Central memory CD8-positive, alpha-beta T cell (primary cell): ENCODE measurements at places on chromosomes 7 and 10.

DNA sequence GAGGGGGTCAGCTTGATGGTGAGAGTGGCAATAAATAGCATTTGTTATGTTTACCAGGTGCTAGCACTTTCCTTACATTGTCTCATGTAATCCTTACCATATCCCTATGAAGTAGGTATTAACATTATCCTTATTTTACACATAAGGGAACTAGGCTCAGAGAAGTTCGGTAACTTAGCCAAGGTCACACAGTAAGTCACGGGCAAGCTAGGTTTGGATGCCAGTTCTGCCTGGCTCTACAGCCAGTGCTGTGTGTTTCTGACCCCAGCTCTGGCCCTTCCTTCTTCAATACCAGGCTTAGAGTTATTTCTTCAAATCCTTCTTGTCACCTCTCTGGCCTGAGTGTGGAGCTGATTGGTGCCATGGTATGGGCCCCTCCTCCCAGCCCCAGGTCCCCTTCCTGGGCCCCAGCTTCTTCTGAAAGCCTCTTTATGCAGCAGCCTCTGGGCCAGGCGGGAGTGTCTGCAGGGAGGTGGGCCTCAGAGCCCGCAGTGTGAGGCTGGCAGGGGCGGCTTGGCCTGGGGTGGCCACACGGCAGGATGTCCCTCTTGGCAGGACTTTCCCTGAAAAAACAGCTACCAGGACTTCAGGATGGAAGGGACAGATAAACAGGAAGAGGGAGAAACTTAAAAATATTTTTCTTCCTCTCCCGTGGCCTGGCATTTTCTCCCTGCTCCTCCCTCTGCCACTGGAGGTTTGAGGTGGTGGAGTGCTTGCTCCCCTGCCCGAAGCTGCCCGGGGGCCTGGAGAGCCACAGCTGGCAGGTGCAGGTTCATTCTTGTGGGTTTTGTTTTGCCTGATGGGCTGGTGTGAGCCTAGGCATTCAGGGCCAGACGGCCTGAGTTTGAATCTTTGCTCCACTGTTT, 20.6 kb downstream of the PALD1 start:
- peaks cover 30% of the 10 kb centered on the region for H3K27me3 ChIP-seq
- no peak for DNase-seq
- H3K36me3 ChIP-seq: no peaks in the 10 kb centered on the region
- no peak overlapping the region for H3K27ac ChIP-seq

GRCh38 chr10:28445516-28445915, 87.4 kb upstream of the WAC start:
- H3K27ac ChIP-seq: no peak overlapping the region
- H3K4me3 ChIP-seq: no peak overlapping the region
- H3K36me3 ChIP-seq: no peaks in the 10 kb centered on the region
- H3K27me3 ChIP-seq: peaks cover 36% of the 10 kb centered on the region

DNA sequence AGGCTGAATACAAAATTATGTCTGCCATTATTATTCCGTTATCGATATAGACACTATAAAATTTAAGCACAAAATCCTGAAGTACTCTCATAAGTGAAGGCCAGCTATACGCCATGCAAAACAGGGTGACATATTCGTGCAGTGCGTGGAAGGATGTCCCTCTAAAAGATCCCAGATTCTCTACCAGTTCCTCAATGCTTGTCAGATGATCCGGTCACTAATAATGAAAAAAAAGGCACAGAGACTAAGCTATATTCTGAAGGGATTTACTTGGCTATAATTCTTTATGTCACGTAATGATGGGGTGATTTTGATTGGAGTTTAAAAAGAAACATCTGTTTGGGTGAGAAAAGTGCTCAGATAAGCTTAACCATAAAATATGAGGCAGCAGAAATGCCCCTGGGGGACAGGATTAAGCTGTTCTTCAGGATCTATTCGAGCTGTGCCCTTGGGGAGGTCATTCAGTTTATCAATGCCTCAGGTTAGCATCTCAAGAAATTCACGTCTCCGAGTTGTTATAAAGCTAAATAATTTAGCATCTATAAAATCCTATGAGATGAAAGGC, 229.7 kb upstream of the PITRM1 start:
- H3K27ac ChIP-seq: no peak overlapping the region
- no peak overlapping the region for H3K4me3 ChIP-seq
- peaks cover 23% of the 10 kb centered on the region for H3K27me3 ChIP-seq
- H3K4me1 ChIP-seq: no peaks in the 10 kb centered on the region
- no peak for DNase-seq

DNA sequence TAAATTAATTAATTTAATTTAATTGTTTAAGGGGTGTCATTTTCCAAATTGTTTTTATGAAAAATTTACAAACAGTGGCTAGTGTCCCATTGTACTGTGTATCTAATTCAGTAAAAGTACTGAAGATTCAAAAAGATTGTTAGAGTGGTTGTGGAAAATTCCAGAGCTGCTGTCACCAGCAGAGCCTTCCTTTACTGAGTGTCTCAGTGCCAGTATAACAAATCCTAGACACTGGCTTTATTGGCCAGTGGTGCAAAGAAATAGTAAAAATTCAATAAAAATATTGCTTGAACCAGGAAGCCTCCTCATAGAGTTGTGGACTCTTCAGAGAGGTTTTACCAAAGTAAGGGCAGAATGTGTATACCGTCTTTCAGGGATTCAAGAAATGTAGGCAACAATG, 23.1 kb upstream of the HERPUD2 start:
- H3K36me3 ChIP-seq: no peaks in the 10 kb centered on the region
- H3K27me3 ChIP-seq: no peaks in the 10 kb centered on the region
- no peak overlapping the region for H3K27ac ChIP-seq
- no peak overlapping the region for H3K4me3 ChIP-seq
- DNase-seq: no peak

- no peaks in the 10 kb centered on the region for H3K4me1 ChIP-seq
- DNase-seq: no peak
- no peaks in the 10 kb centered on the region for H3K36me3 ChIP-seq
- no peak overlapping the region for H3K4me3 ChIP-seq
- peaks cover 30% of the 10 kb centered on the region for H3K27me3 ChIP-seq
Measured at GRCh38 chr10:86343761-86344160, 22.8 kb downstream of the GRID1 start.

DNA sequence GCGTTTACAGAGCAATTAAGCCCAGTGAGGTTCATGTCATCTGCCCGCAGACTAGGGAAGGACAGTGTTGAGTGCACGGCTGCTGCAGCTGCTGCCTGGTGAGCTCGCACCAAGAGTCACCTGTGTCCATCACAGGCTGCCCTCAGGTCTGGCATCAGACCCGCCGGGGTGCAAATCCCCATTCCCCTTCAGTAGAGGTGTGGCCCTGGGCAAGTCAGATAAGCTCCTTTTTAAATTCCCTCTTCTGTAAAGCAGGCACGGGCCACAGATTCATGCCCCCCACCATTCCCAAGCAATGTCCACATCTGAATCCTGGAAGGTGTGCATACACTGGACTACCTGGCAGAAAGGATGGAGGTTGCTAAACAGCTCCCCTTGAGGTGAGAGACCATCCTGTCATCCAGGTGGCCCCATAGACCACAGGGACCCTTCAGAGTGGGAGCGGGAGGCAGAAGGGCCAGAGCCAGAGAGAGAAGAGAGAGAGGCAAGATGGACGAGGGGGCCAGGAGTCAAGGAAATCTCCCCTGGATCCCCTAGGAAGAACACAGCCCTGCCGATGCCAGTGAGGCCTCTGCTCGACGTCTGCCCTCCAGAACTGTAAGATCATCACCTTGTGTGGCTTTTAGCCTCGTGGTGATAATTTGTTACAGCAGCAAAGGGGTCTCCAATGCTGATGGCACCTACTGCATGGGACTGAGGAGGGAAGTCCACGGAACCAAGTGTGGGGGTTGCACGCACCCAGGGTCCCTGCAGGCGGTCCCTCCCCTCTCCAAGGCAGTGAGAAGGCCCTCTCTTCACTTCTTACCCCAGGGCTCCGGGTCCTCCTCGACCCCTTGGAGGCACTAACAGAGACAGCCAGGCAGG, 168.8 kb downstream of the TCERG1L start:
- H3K27me3 ChIP-seq: no peaks in the 10 kb centered on the region

DNA sequence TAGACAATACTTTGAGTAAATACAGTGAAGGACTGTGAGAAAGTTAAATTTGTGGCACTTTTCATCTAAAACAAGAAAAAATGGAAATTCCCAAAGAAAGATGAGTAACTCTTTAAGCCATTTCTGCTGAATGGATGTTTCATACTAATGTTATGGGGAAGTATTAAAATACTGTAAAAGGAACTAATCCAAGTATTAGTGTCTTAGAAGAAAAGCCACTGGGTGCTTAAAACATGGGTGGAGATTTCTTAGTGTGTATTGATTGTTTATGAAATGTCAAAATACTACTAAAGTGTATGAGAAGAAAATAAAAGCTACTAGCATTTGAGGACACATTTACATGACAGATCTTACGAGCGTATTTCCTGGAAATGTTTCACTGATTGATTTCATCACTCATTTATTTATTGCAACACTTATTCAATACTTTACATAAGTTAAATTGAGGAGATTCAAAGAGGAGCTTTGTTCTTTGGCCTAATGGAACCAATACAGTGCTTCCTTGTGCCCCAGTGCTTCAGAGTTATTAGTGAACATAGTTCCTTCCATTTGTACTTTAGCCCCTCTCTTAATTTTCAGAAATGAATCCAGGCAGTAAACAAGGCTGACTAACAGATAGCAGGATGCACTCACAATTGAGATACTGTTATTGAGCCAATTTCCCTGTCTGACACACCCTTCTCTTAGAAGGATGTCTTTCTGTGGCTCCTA, 155.5 kb upstream of the AHR start:
- no peak for DNase-seq

DNA sequence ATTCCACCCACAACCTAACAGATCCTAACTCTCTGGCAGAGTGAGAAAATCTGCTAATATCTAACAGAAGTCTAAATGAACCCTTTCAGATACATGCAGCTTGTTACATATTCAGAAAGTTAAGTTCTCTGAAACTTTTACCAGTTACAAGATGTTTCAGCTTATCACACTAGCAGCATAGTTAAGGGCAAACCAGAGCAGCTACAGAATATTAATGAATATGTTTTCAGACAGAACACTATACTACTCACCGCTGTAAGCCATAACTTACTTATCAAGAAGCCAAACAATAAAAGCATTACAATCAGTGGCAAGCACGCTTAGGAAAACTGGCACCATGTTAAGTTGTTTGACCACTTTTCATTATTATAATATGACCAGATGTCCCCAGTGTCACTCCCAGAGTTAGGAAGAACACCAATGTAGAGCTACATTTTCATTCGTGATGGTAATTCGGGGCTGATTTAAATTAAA, 2.7 kb downstream of the ITGB1 start:
- peaks cover 16% of the 10 kb centered on the region for H3K36me3 ChIP-seq
- no peaks in the 10 kb centered on the region for H3K27me3 ChIP-seq
- peak overlapping the region; percentile 12 for H3K27ac ChIP-seq
- H3K4me3 ChIP-seq: peak overlapping the region; percentile 67

- peaks cover 3% of the 10 kb centered on the region for H3K36me3 ChIP-seq
- H3K27ac ChIP-seq: peak overlapping the region; percentile 99
- no peak for DNase-seq
Measured at GRCh38 chr7:30320392-30320791, 36.0 kb downstream of the ZNRF2 start.

DNA sequence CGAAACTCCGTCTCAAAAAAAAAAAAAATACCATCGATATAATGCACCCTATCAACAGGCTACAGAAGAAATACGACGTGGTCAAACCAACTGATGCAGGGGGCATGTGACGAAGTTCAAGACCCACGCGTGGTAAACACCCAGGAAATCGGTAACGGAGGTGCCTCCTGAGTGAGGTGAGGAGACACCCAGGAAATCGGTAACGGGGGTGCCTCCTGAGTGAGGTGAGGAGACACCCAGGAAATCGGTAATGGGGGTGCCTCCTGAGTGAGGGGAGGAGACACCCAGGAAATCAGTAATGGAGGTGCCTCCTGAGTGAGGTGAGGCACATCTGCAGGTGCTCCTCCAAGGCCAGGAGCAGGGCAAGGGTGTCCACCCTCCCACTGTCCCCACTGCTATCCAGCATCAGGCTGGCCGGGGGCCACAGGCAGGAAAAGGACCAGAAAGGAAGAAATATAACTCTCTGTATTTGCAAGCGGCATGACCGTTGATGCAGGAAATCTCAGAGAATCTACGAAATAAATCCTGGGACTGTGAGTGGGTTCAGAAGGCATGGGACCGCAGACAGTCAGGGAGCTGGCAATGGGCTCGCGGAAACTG, 10.7 kb upstream of the GPR146 start:
- H3K27me3 ChIP-seq: no peaks in the 10 kb centered on the region
- H3K4me3 ChIP-seq: peak overlapping the region; percentile 55
- H3K27ac ChIP-seq: peak overlapping the region; percentile 73
- peaks cover 40% of the 10 kb centered on the region for H3K4me1 ChIP-seq
- peaks cover 1% of the 10 kb centered on the region for H3K36me3 ChIP-seq

DNA sequence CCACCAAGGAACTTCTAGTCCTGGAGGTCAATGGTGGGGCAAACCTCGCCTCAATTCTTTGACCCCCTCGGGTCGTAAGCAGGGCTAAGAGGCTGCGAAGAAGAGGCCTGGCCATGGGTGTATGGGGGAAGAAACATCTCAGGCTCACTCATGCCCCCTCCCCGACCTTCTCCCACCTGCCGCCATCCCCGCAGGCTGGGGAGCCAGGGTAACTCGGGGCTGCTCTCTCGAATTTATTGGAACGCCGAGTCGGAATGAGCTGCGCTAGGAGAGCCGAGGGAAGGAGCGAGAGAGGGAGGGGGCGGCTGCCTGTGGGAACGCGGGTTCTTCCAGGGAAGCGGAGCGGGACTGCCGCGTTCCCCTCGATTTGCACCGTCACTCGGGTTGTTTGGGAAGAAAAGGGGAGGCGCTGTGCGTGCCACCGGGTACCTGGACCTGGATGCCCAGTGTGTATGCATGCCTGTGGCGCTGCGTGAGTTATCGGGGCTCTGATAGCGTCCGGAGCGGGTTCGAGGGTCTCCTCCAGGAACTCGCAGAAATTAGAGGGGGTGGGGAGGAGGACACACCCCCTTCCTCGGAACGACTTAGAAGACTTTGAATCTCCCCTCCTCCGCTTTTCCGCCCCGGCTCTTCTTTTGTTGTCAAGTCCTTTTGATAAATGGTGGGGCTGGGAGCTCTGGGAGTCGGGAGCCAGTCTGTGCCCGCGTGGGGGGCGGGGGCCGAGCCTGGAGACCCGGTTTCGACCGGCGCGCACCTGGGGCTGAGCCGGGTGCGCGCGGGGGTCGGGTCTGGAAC, 1.8 kb upstream of the ZNF503 start:
- no peak overlapping the region for H3K27ac ChIP-seq
- DNase-seq: no peak
- H3K4me1 ChIP-seq: peaks cover 31% of the 10 kb centered on the region
- peaks cover 4% of the 10 kb centered on the region for H3K36me3 ChIP-seq

- DNase-seq: no peak
- H3K27ac ChIP-seq: no peak overlapping the region
- H3K4me3 ChIP-seq: no peak overlapping the region
- H3K36me3 ChIP-seq: no peaks in the 10 kb centered on the region
- no peaks in the 10 kb centered on the region for H3K4me1 ChIP-seq
- H3K27me3 ChIP-seq: no peaks in the 10 kb centered on the region
Measured at GRCh38 chr7:153524070-153524601, 528.1 kb upstream of the DPP6 start.

DNA sequence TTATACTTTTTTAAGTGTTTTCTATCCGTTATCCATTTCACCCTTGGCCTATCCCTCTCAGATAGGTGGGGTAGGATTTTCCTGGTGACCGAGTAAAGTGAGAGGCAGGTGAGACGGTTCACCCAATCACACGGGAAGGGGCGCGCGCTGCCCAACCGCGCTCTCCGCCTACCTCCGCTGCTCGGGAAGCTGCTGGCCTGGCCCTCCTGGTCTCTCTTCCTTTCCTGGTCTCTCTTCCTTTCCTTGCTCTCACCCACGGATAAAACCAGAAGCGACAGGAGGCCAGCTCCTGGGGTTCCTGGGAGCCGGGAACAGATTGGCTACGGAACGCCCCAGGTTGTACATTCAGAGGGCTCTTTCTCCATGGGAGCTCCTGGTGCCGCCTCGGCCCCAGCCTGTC, 14.3 kb upstream of the ZNF212 start:
- no peaks in the 10 kb centered on the region for H3K27me3 ChIP-seq
- H3K27ac ChIP-seq: peak overlapping the region; percentile 29
- peaks cover 6% of the 10 kb centered on the region for H3K36me3 ChIP-seq
- no peaks in the 10 kb centered on the region for H3K4me1 ChIP-seq
